A673 (cell line): ENCODE measurements at places on chromosomes 1 and 21.
A peak's percentile ranks its signal among the peaks of the same experiment; 100 is the strongest.

GRCh38 chr1:8554956-8555534 lies 237.1 kb downstream of the SLC45A1 start:
- DNase-seq, result peak; percentile 55

DNA sequence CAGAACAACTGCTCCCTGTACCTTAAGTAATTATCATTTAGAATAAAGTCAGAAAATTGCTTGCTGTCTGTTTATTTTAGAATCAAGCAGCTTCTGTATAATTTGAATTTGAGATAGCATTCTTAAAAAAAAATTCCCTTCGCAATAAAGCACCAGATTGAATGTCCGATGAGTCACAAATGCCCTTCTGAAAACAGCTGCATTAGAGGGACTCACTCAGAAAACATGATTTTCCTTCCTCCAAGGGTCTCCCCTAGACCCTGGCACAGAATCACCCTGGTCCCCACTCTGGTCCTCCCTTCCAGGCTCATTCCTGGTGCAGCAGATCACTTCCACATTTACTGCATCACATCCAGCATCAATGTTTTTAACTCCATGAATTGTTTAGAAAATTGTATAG lies 471.1 kb upstream of the VAMP3 start:
- DNase-seq, result no peak

- DNase-seq, result no peak
Measured at GRCh38 chr21:43921979-43922945, 57.2 kb downstream of the AGPAT3 start.

GRCh38 chr1:200527670-200528069 lies 92.9 kb downstream of the KIF14 start:
- DNase-seq, result no peak

- no peak for DNase-seq
Measured at GRCh38 chr1:65688848-65689247, 103.8 kb upstream of the PDE4B start.

DNA sequence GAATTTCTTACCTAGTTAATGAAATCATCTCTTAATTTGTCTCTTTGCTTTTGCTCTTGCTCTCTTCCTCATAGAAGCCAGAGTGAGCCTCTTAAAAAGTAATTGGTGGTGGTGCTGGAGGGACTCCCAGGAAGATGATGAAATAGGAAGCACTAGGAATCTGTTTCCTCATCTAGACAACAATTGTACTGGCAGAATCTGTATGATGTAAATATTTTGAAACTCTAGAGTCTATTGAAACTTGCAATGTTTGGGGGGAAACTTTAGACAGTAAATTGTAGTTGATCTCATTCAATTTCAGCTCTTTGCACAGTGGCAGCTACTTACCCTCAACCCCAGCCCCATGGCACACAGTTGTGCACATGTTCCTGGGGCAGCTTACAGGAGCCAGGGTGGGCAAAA lies 10.6 kb downstream of the RGSL1 start:
- DNase-seq, result peak; percentile 47

DNA sequence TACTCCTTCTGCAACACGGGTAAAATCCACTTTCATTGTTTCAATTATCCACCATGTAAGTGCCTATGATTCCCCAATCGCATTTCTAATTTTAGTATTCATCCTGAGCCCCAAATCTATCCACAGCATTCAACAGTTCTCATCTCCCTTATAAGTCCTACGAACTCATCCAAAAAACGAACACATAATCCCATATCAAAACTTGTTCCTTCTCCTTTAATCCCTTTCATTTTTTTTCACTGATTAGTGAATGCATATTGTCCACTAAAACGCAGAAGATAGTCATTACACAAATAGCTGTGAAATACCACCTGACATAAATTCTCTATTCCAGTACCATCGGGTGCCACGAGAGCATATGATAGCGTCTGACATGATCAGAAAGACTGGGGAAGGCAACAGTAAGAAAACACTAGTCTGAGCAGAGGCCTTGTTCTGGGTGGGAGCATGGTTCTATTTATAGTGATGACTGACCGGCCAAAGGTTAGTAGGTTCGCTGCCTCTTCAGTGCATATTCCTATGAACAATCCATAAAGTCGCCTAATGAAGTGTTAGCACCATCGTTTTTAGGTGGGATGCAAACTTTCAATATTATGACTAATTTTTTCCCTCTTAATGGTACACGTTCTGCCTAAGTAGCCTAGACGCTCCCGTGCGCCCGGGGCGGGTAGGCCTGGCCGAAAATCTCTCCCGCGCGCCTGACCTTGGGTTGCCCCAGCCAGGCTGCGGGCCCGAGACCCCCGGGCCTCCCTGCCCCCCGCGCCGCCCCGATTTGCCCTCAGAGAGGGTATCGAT lies 648 bp downstream of the ATP5PF start:
- peak; percentile 6 for DNase-seq
